Fibroblast of skin of back (primary cell): ENCODE measurements at places on chromosomes 4 and X.

DNA sequence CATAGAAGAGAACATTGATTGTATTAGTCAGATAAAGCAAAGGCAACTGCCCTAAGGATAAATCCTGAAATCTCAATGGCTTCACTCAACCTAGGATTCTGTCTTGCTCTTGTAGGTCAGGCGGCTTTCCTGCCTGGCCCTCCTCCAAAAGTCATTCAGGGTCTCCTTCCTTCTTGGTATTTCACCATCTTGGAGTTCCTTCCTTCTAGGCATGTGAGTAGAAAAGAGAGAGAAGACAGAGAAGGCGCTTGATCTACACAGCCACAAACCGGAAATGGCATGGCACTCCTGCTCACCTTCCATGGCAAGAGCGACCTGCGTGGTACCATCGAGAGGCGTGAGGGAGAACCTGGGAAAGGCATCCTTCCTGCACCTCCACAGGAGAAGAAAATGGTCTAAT is 45.3 kb upstream of the HELT start:
- no peak for DNase-seq

GRCh38 chr4:159047478-159048165 is 55.3 kb upstream of the RAPGEF2 start:
- DNase-seq = peak; percentile 22

DNA sequence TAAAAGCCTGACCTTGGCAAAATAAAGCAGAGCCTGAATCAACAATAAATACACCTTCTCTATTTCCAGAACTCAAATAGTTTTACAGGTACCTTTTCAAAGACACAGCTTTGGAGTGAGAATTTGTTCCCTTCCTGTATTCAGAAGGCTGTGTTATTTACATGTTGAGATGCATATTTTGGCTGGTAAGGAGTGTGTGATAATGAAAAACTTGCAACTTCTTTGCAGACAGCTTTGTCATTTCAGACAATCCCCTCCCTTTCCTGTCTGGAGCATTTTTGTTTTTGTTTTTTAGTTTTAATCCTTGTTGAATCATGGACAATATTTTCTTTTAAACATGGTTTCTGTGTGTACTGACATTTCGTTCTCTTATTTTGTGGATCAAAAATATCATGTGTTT is 493.8 kb downstream of the FAT4 start:
- DNase-seq = no peak

- DNase-seq = no peak
Measured at GRCh38 chrX:6169407-6169806, 59.3 kb downstream of the NLGN4X start.

GRCh38 chr4:8343262-8343966 is 73.9 kb downstream of the HTRA3 start:
- DNase-seq = no peak

DNA sequence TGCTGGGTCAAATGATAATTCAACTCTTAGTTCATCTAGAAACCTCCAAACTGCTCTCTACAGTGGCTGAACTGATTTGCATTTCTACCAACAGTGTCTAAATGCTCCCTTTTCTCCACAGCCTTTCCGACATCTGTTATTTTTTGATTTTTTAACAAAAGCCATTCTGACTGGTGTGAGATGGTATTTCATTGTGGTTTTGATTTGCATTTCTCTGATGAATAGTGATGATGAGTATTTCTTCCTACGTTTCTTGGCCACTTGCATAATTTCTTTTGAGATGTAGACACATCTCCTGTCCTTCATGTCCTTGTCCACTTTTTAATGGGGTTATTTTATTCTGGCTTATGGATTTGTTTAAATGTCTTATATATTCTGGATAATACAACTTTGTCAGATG is 298.2 kb upstream of the ARSJ start:
- DNase-seq = peak; percentile 90

DNA sequence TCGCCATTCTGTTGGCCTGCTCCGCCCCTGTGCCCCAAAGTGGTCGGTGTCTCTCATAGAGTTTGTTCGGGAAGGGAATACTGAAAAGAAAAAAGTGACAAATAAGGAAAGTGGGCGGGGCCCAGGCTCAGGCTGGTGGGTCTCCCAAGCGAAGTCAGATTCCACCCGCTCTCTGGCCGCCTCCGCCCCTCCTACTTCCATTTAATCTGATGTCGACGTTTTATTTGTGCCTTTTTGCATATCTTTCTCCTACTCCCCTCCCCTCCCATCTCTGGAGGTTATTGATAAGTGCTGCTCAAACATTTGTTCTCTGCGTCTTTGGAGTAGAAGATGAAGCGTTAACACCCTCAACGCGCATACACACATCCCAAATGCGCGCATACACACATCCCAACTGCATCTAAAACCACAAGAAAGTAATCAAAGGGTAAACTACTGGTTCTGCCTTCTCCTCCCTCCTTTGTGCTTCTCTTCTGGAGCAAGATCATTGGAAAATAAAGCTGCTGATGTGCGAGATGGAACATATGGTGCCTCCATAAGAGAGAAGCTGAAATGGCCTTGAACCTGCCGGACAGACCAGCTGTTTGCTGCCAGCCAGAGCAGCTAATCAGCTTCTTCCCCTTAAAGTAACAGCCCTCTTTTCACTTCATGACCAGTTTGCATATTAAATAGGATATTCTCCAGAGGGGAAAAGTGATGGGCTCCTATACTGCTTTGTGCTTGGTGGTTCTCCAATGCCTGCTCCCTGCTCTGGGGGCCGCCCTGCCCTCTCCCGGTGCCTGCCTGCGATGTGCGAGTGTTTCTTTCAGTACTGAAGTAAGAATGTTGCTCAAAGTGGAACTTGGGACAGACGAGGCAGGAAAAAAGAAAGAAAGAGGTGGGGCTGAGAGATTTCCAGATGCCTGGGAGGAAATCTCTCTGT is 3.1 kb downstream of the MAMLD1 start:
- peak; percentile 79 for DNase-seq

- DNase-seq = no peak
Measured at GRCh38 chr4:169902658-169903345, 123.4 kb downstream of the MFAP3L start.

DNA sequence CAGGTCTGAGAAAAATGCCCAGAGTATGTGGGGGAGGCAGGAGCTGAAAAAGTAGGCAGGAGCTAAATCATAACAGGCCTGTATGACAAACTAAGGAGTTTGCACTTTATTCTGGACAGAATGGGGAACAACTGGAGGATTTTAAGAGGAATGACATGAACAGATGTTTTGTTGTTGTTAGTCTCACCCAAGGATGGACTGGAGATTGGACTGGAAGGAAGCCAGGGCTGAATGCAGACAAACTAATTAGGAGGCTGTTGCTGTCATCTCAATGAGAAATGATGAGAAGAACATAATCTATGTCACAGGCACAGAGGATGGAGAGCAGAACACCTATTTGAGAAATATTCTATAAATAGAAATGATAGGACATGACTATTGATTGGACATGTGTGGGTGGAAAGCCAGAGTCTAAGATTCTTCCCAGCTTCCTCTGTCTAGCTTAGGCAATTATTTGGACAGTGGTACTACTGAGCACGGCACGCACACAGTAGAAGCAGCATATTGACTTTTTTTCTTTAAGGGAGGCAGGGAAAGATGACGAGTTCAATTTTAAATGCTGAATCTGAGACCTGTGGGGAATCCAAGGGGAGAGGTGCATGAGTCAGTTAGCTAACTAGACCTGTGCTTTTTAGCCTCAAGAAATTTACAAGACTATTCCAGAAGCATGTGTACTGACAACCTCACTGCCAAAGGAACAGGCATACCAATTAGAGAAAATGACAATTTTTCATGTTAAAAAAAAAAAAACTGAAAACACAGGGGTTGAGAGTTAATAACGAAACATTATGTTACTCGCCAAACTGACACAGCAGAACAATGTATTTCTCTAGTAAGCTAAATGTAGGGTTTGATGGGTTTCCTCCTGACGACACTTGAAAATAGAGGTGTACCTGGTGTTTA is 963 bp upstream of the USO1 start:
- DNase-seq = peak; percentile 48

- DNase-seq = peak; percentile 21
Measured at GRCh38 chr4:24519649-24520048, 64.7 kb downstream of the DHX15 start.

DNA sequence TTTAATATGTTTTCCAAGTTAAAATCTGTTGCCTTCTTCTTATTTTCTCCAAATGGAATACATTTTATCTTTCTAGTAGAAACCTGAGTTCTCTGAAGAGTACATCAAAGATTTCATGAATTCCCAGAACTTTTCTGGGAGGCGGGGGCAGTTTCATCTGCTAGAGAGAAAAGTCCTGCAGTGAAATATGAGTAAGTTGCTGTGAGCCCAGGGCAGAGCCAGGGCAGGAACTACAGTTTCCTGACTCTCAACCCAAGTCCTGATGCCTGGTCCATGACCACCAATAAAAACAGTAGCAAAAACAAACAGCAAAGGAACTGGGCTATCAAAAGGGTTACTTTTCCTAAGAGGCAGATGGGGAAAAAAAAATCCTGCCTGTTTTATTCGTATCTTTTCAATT is 239.4 kb upstream of the CTSO start:
- DNase-seq = peak; percentile 15

DNA sequence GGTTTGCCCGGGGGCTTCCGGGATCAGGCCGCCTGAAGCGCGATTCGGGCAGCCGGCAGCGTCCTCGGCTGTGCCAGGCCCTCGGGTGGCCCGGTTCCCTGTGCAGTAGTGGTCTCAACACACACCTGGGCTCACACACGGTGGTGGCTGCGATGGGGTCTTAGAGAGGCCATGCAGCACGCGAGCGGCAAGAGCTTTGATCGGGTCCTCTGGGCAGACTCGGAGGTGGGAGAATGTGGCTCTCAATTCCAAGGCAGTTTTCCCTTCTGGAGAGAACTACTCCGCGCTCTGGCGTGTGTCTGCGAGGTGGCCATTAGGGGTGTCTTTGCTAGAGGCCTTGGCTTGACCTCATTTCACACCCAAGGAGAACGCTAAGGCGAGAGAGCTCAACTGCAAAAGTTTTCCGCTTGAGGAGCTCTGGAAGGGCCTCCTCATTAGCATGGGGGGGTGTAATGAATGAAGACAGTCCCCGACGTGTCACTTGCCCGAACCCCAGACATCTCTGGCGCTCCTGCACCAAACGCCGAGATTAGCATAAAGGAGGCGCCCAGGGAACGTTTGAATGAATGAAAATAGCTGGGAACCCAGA is 771 bp upstream of the RBPJ start:
- peak; percentile 48 for DNase-seq

- DNase-seq = peak; percentile 73
Measured at GRCh38 chr4:150510176-150510865, 71.6 kb upstream of the MAB21L2 start.

- no peak for DNase-seq
Measured at GRCh38 chr4:164613792-164614191, 140.1 kb upstream of the SMIM31 start.

- no peak for DNase-seq
Measured at GRCh38 chr4:32932156-32932555, 2212.0 kb downstream of the PCDH7 start.

DNA sequence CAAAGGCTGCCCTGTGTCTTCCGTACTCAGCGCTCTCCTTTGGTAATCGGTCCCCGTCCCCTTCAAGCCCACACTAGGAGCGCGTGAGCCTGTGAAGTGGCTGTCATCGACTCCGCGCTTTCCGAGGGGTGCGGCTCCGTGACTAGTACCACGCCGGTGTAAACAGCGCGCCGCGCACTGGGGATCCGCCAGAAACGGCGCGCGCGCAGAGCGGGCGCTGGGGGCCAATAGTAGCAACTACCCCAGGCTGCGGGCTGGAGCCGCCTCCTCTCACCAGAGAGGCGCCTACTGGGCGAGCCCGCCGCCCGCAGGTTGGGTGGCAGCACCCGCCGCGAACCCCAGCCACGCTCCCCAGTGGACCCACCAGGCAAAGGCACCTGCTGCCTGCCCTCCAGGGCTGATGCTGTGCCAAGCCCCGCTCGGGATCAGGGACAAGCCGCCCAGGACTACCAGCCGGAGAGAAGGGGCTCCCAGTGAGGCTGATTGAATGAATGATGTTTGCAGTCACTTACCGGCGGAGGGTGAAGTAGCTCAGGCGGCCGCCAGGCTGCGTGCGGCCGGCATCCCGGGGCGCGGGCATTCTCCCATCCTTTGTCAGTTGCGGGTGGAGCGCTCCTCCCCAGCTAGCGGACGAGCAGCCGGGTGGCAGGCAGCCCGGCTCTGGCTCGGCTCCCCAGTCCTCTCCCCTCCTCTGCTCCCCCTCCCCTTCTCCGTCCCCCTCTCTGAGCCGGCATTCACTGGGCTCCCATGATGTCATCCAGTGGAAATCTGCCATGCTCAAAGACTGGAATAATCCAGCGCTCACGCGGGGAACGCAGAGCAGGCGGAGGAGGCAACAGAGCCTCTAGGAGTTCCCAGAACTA is 370.3 kb upstream of the SMIM31 start:
- DNase-seq = no peak

- peak; percentile 81 for DNase-seq
Measured at GRCh38 chrX:103197721-103198306, 17.1 kb upstream of the BEX4 start.

DNA sequence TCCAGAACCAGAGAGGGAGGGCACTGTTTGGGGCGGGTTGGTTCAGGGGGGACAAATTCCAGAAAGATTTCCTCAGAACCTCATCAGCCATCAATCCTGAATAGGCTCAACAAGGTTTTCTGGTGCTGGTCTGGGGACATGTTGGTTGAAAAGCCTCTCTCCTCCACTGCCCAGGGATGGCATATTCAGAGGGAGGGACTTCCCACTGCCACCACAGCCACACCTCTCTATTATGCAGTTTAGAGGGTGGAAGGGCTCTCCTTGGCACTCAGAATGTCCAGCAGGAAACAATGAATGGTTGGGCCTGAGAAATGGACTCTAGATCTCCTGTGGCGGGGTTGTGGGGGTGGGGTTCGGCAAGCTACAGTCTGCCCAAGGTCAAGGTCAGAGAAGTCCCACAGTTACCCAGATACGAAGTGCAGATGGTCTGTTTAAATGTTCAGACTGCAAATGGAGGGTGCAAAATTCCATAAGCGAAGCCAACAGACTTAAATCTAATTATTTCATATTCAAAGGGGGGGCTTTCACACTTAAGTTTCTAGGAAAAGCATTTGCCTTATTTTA is 70.7 kb downstream of the LEF1 start:
- no peak for DNase-seq

- peak; percentile 94 for DNase-seq
Measured at GRCh38 chr4:122765692-122766352, 33.3 kb downstream of the BBS12 start.

- DNase-seq = no peak
Measured at GRCh38 chr4:119329835-119330620, 8.1 kb upstream of the FABP2 start.

GRCh38 chrX:50697691-50698090 is 116.3 kb downstream of the SHROOM4 start:
- DNase-seq = peak; percentile 82

DNA sequence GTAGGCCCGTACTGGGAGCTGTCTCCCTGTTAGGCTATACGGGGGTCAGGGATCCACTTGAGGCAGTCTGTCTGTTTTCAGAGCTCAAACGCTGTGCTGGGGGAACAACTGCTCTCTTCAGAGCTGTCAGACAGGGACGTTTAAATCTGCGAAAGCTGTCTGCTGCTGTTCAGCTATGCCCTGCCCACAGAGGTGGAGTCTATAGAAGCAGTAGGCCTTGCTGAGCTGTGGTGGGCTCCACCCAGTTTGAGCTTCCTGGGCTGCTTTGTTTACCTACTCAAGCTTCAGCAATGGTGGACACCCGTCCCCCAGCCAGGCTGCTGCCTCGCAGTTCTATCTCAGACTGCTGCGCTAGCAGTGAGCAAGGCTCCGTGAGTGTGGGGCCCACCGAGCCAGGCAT is 27.3 kb upstream of the PHEX start:
- no peak for DNase-seq

- DNase-seq = no peak
Measured at GRCh38 chrX:13076176-13076961, 31.9 kb upstream of the FAM9C start.
